ENCODE measurements at places on chromosomes 3 and 15.

DNA sequence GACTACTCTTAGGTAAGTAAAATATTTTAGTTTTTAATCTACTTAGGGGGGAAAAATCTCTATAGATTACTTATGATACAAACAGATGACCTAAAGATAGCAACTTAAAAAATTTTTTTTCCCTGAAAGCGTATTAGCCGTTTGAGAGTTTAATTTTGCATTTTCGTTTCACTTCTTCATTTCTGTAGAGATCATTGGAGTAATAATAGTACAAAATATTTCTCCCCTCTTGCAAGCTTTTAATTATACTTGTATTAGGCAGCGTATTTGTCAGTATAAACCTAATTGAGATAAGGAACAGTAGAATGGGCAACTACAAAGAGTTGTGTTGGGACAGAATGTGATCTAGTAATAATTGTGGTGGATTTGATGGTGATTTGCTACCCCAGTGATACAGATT is 10.3 kb downstream of the SKIL start:
- DNase-seq = no peak

DNA sequence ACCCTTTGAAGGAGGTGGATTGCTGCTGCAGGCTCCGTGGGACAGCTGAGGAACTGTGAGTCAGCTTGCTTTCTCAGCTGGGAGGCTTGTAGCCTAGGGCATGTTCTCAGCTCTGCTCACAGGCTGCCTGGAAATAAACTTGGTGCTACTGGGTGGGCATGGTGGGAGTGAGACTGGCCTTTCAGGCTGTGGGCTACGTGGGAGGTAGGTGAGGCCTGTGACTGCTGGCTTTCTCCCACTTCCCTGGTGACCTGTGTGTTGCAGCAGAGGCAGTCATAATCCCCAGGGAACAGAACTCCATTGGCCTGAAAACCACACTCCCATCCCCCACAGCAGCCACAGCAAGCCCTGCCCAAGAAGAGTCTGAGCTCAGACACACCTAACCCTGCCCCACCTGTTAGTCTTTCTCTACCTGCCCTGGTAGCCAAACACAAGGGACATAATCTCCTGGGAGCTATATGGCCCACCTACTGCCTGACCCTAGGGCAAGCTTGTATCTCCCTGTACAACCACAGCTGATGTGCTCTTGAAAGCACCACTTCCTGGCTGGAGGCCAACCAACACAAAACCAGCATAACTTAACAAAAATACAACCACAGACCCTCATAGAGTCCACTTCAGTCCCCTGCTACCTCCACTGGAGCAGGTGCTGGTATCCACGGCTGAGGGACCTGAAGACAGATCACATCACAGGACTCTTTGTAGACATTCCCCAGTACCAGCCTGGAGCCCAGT is 236.5 kb downstream of the SQOR start:
- no peak for DNase-seq

- no peak for DNase-seq
Observed at GRCh38 chr3:127585163-127585812, 5.2 kb downstream of the TPRA1 start.

DNA sequence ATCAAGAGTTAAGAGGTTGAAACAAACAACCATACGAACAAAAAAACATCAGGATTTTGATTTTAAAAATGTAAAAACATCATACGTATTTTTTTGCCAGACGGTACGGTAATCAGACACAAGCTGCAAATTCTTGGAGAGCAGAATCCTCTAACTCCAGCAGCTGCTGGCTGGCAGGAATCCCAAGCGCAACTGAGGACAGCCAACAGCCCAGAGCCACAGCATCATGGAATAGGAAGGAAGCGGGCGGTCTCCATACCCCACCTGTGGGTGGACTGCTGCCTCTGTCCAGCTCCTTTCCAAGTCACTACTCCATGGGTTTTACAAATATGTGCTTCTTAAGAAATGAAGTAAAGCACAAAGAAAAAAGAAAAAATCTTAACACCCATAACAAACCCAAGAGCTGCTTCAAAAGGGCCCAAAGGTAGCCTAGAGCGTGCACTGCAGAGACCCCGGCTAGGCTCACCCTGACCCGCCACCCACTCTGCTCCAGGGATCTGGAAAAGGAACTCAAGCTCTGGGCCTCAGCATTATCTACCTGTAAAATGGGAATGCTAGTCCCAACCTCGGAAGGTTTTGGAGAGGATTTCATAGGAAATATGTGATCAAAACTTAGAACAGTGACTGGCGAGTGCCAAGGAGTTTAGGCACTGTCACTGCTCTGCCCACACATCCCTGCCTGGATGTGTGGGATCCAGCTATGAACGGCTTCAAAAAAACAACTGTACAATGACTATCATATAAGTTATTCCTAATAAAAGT is 33.4 kb downstream of the ZXDC start:
- no peak for DNase-seq

GRCh38 chr15:79401301-79401700 is 30.8 kb upstream of the MINAR1 start:
- no peak for DNase-seq

GRCh38 chr3:188507244-188507720 is 353.3 kb downstream of the LPP start:
- DNase-seq = no peak

- no peak for DNase-seq
Observed at GRCh38 chr3:46926871-46927717, 49.5 kb downstream of the CCDC12 start.

DNA sequence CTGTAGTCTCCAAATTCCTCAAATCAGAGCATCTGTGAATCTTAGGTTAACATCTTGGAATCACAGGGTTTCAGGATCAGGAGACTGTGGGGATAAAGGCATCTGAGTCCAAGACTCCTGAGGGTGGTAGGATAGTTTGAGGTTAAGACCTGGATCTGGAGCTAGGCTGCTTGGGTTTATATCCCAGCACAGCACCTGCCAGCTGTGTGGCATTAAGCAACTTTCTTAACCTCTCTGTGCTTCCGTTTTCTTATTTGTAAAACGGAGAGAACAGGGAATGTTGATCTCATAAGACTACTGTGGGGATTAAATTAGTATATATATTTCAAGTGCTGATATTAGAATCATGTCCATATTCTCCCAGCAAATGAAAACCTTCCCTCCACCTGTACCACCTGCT is 33.6 kb downstream of the WNT7A start:
- DNase-seq = no peak

DNA sequence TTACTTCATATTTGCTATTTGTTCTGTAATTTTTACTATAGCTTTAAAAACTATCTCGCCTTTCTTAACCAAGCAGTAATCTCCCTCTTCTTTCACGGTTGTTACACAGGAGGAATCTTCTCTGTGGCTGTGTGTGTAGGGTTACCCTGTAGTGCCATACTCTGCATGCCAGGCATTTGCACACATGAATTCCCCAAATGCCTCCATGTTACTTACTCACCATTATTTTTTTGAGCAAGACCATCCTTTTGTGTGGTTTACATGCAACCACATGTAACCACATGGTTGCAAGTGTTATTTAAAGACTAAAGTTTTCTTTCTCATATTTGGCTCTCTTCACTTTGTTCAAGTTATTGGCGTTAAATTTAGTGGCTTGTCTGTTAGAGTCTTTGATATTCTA is 45.5 kb downstream of the HPS3 start:
- no peak for DNase-seq

GRCh38 chr3:148205977-148206376 is 491.7 kb upstream of the AGTR1 start:
- no peak for DNase-seq

GRCh38 chr3:182668541-182668940 is 124.8 kb upstream of the ATP11B start:
- no peak for DNase-seq

GRCh38 chr15:80492874-80493273 is 88.7 kb downstream of the ARNT2 start:
- DNase-seq = no peak

DNA sequence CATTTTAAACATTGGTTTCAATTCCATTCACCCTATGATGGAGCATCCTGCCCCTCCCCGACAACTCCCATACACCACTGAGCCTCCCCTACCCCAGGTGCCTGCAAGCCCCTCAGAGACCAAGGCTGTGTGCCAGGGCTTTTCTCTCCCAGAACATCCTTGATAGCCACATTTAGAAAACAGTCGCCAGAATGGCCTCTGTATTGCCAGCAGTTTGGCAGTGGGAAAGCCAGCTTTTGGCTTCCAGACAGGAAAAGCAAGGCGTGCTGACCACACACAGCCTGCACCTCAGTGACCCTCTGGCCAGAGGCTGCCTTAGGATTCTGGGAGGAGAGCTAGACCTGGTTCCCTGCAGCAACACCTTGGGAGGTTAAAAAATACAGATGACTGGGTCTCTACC is 18.2 kb upstream of the HRH1 start:
- DNase-seq = no peak

DNA sequence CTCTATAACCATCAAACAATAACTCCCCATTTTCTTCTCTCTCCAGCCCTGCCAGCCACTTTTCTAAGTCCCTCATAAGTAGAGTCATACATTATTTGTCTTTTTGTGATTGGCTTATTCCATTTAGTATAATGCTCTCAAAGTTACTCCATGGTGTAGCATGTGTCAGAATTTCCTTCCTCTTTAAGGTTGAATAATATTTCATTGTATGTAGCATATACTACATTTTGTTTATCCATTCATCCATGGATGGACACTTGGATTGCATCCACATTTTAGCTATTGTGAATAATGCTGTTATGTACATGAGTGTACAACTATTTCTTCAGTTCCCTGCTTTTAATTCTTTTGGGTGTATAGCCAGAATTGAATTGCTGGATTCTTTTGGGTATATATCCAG is 138.4 kb downstream of the ATG7 start:
- no peak for DNase-seq

DNA sequence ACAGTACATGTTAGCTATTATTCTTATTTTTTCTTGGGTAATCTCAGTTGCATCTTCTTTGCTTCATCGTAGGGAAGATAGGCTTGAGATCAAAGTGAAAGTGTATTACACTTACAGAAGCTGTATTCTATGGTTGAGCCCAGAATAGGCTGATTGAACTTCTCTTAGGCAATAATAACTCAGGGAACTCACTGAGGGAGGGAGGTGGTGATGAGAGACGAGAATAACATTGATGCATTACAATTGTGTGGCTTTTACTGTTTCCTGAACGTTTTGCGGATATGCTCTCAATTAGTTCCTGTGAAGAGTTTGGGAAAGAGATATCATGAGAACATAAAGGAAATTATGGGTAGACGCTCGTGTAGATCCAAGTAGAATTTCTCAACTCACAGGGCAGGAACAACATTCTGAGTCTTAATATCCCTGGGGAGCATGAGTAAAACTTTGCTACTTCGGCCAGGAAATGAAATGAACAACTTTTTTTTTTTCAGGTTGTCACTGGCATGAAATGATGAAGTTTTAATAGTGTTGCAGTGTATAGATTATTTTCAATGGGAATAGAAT is 302.2 kb downstream of the TUSC7 start:
- DNase-seq = no peak

DNA sequence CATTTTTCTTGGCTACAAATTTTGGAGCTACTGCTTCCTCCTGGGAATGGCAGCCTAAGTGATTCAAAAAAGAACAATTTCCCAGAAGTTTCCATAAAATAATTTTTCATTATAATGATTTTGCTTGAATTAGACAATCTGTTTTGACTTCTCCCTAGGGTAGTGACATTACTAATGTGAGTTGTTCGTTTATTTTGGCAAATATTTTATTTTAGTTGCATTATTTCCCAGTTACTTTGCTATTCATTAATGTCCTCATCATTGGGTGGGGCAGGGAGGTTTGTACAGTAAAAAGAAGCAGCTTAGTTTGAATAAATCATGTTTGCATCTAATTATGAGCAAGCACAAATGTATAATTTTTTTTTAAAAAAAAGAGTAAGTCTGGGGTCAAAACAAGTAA is 686.6 kb downstream of the ROBO2 start:
- no peak for DNase-seq

DNA sequence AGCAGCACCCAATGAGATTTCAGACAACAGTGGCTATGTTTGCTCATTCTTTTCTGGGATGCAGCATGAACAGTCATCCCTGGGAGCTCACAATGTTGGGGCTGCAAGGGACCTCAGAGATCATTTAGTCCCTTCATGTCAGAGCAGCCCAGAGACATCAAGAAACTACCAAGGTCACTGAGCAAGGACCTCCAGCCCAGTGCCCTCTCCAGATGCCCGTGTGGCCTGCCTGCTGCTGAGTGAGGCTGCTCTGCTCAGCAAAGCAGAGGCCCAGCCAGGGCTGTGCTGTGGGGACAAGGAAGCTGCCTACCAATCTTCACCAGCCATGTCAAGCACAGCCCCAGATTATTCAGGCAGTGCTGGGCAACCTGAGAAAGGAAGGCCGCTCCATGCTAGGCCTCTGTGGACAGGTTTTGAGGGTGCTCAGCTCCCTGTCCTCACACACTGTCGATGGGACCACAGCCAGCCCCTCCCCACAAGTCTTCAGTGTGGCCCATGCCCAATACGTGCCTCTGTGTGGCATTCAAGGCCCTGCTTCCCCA is 99.7 kb downstream of the DAPK2 start:
- DNase-seq = no peak

DNA sequence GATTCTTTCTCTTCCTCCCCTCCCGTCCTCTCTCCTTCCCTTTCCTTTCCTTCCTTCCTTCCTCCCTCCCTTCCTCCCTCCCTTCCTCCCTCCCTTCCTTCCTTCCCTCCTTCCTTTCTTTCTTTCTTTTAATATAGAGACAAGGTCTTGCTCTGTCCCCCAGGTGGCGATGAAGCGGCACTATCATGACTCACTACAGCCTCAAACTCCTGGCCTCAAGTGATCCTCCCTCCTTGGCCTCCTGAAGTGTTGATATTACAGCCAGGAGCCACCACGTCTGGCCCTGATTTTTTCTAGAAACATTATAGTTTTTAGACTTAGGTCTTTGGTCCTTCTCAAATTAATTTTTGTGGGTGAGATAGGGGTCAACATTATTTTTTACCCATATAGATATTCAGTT is 15.5 kb downstream of the GRM2 start:
- no peak for DNase-seq

DNA sequence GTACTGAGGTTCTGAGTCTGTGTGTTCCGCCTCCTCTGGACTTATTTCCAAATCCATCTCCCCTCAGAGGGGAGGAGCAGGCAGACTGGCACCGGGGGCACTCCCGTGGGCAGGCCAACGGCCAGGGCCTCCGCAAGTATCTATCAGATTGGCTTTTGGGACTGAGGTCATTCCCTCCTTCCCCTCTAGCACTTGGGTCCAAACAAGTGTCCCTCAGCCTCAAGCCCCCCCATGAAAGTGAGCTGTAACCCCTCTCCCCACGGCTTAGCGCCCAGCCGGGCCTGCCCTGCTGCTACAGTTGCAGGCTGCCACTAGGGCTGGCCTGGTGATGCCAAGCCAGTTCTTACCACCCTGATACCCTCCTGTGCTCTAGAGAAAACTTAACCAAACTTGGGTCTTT is 17.4 kb downstream of the ITGA11 start:
- no peak for DNase-seq

GRCh38 chr15:92907896-92908712 is 8.0 kb downstream of the CHD2 start:
- no peak for DNase-seq

DNA sequence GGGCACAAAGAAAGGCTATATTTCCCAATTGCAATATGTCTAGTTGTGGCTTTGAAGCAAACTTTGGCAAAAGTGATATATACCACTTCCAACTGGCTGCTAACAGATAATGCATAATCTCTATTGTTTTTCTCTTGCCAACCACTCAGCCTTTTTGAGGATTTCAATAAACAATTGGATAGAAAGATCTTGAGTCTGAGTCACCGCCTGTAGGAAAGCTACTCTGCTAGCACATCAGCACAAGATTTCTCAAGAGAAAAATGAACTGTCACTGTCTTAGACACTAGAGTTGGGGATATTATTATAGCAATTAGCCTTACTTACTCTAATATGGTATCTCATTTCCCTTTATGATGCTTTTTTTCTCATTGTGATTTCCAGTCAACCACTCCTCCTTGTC is 119.7 kb downstream of the SST start:
- DNase-seq = no peak

GRCh38 chr3:169186596-169186995 is 476.9 kb downstream of the MECOM start:
- no peak for DNase-seq

Data from effector memory CD8-positive, alpha-beta T cell (primary cell).